GM23338 (cell line): ENCODE measurements at places on chromosomes 7 and 10.

DNA sequence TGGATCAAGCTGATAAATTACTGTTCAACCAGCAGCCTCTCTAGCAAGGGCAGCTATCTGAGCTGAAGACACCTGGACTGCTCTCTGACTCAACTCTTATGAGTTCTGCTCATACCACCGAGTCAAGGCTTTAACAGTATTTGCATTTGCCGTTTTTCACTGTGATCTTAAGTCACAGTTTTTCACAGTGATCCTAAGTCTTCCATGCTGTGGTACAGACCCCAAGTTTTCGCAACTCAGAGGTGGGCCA, 31.3 kb downstream of the PIP4K2A start:
- DNase-seq = no peak
- no peaks in the 10 kb centered on the region for H3K36me3 ChIP-seq
- H3K4me1 ChIP-seq = peaks cover 64% of the 10 kb centered on the region

GRCh38 chr7:140358024-140358411, 40.3 kb downstream of the SLC37A3 start:
- H3K27ac ChIP-seq = no peak overlapping the region
- peaks cover 20% of the 10 kb centered on the region; the same call in 1 of the 2 replicates for H3K36me3 ChIP-seq
- H3K4me3 ChIP-seq = no peak overlapping the region
- H3K27me3 ChIP-seq = no peaks in the 10 kb centered on the region
- DNase-seq = no peak
- no peaks in the 10 kb centered on the region for H3K4me1 ChIP-seq

DNA sequence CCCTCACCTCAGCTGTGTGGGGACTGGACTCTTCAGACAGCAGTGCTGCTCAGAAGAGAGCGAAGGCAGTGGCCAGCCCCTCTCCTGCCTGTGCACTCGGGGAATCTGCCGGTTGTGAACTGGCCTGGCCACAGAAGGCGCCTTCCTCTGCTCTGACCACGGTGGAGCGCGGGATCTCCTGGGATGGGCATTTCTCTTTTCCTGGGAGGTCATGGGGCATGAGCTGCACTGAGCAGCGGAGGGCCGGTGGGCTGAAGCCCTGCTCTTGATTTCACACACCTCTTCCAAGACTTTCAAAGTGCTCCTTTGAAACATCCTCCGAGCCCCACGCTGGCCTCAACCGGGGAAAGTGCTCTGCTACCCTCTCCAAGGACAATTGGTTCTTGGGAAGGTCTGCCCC, 125.6 kb upstream of the FAM20C start:
- H3K4me1 ChIP-seq = no peaks in the 10 kb centered on the region
- DNase-seq = no peak
- H3K4me3 ChIP-seq = no peak overlapping the region
- no peaks in the 10 kb centered on the region for H3K36me3 ChIP-seq
- no peak overlapping the region for H3K27ac ChIP-seq
- no peaks in the 10 kb centered on the region for H3K27me3 ChIP-seq

- DNase-seq = no peak
- H3K36me3 ChIP-seq = no peaks in the 10 kb centered on the region
- no peak overlapping the region for H3K27ac ChIP-seq
- peaks cover 57% of the 10 kb centered on the region for H3K4me1 ChIP-seq
- peaks cover 29% of the 10 kb centered on the region; the same call in 1 of the 2 replicates for H3K27me3 ChIP-seq
Observed at GRCh38 chr10:80466724-80467326, 12.7 kb downstream of the TSPAN14 start.

DNA sequence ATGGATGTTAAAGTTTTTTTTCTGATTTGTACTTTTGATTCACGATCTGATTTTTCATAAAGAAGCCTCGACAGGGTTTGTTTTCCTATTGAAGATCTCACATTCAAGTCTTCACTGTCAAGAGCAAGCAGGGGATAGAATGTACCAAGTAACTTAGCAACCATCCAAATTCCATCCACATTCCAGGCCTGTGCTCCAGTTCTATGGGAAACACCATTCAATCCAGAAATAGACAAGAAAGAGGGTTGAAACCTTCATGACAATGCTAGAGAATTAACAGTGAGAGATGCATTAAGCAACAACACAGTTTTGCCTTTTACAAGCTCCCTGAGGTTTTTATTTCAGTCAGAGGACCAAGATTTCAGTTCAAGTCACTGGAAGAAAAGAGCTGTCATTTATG, 300.2 kb downstream of the NEBL start:
- H3K27me3 ChIP-seq = no peaks in the 10 kb centered on the region
- H3K36me3 ChIP-seq = no peaks in the 10 kb centered on the region
- DNase-seq = peak; percentile 68

DNA sequence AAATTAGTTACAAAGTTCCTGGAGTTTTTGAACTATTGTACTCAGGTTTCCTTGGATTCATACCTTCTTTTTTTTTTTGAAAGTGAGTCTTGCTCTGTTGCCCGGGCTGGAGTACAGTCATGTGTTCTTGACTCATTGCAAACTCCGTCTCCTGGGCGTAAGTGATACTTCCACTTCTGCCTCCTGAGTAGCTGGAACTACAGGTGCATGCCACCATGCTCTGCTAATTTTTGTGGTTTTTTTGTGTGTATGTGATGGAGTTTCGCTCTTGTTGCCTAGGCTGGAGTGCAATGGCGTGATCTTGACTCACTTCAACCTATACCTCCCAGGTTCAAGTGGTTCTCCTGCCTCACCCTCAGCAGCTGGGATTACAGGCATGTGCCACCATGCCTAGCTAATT, 22.3 kb downstream of the MCM10 start:
- no peaks in the 10 kb centered on the region for H3K27me3 ChIP-seq
- H3K4me3 ChIP-seq = no peak overlapping the region

DNA sequence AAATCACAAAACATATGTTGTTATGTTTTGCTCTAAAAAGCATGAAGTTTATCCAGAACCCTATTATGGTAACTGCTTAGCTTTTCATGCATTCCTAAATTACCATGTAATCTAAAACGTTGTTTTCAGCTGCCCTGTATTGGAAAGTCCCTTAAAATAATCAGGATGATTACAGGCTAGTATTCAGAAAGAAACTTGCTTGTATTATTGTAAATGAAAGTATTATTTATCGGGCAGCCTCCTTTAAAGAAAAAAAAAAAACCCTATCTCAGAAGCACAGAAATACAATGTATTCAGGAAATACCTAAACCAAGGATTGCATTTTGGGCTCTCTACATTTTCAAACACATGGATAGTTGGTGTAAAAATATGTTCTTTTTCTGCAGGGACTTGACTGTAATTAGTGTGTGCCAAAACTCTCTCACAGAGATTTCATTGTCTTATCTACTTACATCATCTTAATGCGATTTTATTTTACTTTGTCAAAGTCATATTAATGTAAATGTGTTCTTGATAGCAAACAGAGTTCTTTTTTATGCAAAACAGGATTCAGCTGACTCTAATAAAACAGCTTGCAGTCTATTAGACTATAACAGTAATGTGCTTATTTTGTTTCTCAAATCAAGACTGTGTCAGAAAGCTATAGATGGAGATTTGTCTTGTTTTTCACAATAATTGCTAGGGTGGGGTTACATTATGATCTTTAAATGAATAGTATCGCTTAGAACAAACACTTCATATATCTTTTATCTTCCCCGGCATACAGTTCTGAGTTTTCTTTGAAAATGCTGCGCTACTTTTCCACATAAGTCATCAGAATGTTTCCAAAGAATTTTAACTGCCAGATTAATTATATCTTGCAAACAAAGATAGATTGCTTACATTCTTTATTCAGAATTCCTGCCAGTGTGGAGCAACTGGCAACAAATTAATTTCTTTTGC, 65.3 kb upstream of the ARID5B start:
- H3K36me3 ChIP-seq = no peaks in the 10 kb centered on the region
- H3K27me3 ChIP-seq = no peaks in the 10 kb centered on the region
- H3K4me3 ChIP-seq = no peak overlapping the region
- DNase-seq = no peak
- H3K27ac ChIP-seq = no peak overlapping the region
- peaks cover 6% of the 10 kb centered on the region; the same call in 1 of the 2 replicates for H3K4me1 ChIP-seq

GRCh38 chr7:17147409-17147808, 151.0 kb upstream of the AHR start:
- H3K4me3 ChIP-seq = no peak overlapping the region
- H3K36me3 ChIP-seq = no peaks in the 10 kb centered on the region
- H3K27me3 ChIP-seq = no peaks in the 10 kb centered on the region
- no peak overlapping the region for H3K27ac ChIP-seq
